Chondrocyte (in vitro differentiated cells): ENCODE measurements at places on chromosomes 5 and 9. TPM values are rescaled to one million over a fixed set of nuclear protein-coding genes. Genes with fewer than 3 reads are reported as not detected.

The TAF1L gene
- total RNA-seq, result 0.02 TPM in 1 of 3 replicates, not detected in the others

The CCNJL gene
- 4.7 to 11.4 TPM (median 10.0 TPM) in 3 replicates for total RNA-seq

The SLCO4C1 gene
- 0.10 to 0.15 TPM (median 0.15 TPM) in 3 replicates for total RNA-seq

The FCN2 gene
- total RNA-seq, result not detected in 3 replicates

The CEMIP2 gene
- 23.3 to 24.4 TPM (median 23.7 TPM) in 3 replicates for total RNA-seq

The HRCT1 gene
- total RNA-seq, result 7.2 to 16.6 TPM (median 7.8 TPM) in 3 replicates

The SPATA9 gene
- 0.67 to 1.7 TPM (median 1.1 TPM) in 3 replicates for total RNA-seq

The MYOZ3 gene
- total RNA-seq, result 1.9 to 3.3 TPM (median 2.0 TPM) in 3 replicates

The PCSK5 gene
- total RNA-seq, result 8.3 to 75.9 TPM (median 8.9 TPM) in 3 replicates

The SLC6A18 gene
- total RNA-seq, result not detected in 3 replicates

The SPATA6L gene
- total RNA-seq, result 0.35 to 0.65 TPM (median 0.46 TPM) in 3 replicates

The CCIN gene
- total RNA-seq, result 2.4 to 2.7 TPM (median 2.4 TPM) in 3 replicates

The LCN2 gene
- not detected in 3 replicates for total RNA-seq

The BBLN gene
- total RNA-seq, result 78.8 to 85.3 TPM (median 80.2 TPM) in 3 replicates

The BTNL8 gene
- not detected in 3 replicates for total RNA-seq

The PCDHGA8 gene
- 0.47 to 0.59 TPM (median 0.51 TPM) in 3 replicates for total RNA-seq

The SLC44A1 gene
- 17.1 to 34.5 TPM (median 18.6 TPM) in 3 replicates for total RNA-seq

The SPAG8 gene
- total RNA-seq, result 0.30 to 3.3 TPM (median 0.82 TPM) in 3 replicates

The GABRA6 gene
- not detected in 3 replicates for total RNA-seq

The GDA gene
- 0.22 to 0.48 TPM (median 0.33 TPM) in 3 replicates for total RNA-seq

The IFNA6 gene
- total RNA-seq, result not detected in 3 replicates

The ZNF462 gene
- 25.8 to 53.6 TPM (median 33.3 TPM) in 3 replicates for total RNA-seq

The HSD17B4 gene
- 92.8 to 118 TPM (median 98.4 TPM) in 3 replicates for total RNA-seq

The GRIN3A gene
- total RNA-seq, result not detected in 3 replicates

The PPP2R2B gene
- 0.35 to 0.74 TPM in 2 of 3 replicates, not detected in the other for total RNA-seq

The C9orf152 gene
- not detected in 3 replicates for total RNA-seq

The MRPL50 gene
- total RNA-seq, result 5.9 to 8.2 TPM (median 7.2 TPM) in 3 replicates
